Mesenteric fat pad (tissue), 1 donor: ENCODE measurements at places on chromosomes 7 and 10. TPM values are rescaled to one million over a fixed set of nuclear protein-coding genes. Genes with fewer than 3 reads are reported as not detected.

DNA sequence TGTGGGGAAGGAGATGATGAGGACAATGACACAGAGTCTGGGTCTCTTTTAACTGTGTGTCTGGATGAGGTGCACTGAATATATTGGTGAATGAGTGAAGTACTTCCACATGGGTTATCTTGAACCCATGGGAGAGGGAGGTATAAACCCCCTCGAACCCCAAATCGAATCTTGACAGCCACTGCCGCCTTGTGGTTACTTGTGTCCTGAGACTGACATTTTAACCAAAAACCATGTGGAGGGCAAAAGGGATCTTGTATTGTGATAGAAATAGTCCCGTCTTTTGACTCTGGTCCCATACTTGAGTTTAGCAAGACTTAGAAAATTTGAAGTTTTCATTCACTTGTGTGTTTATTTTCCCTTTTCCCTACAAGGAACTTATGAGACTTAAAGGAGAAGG lies 283.3 kb downstream of the PHTF2 start:
- DNase-seq, result no peak

The KLF14 gene
- total RNA-seq, result 2.9 TPM

DNA sequence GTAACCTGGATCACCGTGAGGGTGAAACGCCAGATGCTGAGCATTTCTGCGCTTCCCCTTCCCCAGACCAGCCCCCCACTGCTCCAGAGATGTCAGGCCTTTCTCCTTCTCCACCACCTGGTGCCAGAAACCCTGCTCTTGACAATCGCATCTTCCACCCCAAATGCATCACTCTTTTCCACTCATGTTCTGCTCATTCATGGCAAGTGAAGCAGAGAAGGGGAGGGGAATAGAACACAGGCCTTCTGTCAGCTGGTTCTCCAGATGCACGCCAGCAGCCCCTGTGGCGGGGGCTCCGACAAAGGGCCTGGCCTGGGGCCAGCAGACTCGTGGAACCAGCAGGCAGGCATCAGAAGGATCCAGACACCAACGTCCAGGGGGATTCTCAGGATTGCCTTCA lies 68.5 kb upstream of the SVIL start:
- no peak for DNase-seq

DNA sequence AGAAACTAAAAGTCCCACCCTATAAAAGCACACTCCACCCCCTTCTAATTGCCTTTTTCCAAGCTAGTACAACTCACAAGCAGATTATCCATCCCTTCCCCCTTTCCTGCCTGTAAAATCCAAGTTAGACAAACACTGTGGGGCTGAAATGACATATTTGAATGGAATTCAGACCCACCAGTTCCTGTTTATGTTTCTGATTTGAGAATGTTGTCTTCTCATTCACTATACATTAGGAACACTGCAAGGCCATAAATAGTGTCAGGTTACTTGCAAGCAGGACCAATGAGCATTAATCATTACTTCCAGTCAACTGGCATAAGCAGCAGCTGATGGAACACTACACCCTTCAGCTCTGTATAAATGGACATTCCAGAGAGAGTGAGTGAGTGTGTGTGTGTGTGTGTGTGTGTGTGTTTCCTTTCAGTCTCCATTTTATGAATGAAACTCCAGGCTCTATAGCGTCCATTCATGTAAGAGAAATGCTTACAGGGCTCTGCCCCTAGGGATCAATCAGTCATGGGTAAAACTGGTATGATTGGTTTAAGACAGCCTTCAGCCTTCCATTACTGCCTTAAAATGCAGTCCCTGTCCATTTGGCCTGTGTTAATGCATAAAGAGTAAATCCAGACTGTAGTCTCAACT lies 69.3 kb downstream of the ETV1 start:
- no peak for DNase-seq

GRCh38 chr7:141184532-141185190 lies 110.8 kb downstream of the TMEM178B start:
- DNase-seq, result no peak

- DNase-seq, result no peak
Observed at GRCh38 chr10:43404704-43405084, 4.3 kb downstream of the HNRNPF start.

DNA sequence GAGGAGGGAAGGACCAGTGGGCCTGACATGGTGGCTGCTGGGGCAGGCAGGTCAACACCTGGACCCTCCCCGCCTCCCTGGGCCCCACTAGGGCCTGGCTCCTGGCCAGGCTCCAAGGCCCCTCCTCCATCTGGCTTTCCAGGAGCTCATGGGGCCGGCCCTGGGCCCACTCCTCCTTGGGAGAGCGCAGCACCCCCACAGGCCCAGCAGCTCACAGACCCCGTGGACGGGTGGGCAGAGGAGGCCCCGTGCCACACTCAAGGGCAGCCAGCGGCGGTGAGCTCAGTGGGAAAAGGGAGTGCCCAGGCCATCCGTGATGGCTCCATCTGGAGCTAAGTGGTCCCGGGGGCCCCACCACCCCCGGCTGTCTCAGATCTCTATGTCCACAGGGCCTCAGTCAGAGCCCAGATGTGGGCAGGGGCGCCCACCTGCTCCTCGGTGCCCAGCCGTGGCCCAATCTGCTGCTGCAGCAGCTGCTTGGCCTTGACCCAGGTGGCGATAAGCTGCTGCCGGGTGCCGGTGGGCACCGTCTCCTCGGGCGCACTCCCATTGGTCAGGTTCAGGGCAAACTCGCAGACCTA lies 32.8 kb downstream of the CFAP46 start:
- no peak for DNase-seq

DNA sequence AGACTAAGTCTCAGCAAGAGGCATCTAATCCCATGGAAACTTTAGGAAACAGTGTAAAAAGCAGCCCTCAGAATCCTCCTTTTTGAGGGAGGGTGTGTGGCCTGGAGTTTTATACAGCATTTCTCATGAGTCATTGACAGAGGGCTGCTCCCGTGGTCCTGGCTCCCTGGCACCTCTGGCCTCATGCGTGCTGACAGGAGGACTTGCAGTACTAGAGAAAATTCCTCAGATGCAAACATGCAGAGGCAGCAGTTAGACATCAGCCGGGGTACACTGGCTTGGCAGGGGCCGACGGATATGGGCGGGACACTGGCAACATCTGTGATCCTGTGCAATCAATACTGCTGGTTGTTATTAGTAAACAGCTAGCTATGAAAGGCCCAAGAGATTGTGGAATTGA lies 925.1 kb upstream of the CELF2 start:
- DNase-seq, result no peak

The GIMAP8 gene
- total RNA-seq, result 22.0 TPM

DNA sequence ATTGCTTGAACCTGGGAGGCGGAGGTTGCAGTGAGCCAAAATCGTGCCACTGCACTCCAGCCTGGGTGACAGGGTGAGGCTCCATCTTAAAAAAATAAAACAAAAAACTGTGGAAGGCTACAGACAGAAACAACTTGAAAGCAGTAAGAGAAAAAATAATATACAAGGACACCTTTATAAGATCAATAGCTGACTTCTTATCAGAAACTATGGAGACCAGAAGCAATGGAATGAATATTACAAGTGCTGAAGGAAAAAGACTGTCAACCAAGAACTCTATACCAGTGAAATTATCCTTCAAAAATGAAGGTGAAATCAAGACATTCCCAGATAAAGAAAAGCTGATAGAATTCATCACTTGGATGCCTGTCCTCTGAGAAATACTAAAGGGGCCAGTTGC lies 49.0 kb downstream of the RBAK start:
- no peak for DNase-seq

DNA sequence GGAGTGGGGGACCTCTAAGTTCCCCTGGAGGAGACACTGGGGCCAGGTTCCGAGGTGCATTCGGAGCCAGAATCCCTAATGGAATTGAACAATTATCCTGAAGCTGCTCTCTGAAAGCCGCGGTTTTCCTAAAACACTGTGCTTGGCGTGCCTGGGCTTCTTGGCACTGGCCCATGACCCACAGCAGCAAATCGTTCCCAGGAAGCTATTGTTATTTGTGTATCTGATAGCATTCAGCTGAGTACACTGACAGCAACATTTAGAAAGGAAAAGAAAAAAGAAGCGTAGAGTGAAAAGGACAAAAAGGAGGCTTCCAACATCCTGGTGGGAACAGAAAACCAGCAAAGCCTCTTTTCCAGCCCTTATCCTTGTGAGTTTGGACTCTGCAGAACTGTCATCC lies 339.8 kb downstream of the FRMD4A start:
- no peak for DNase-seq

DNA sequence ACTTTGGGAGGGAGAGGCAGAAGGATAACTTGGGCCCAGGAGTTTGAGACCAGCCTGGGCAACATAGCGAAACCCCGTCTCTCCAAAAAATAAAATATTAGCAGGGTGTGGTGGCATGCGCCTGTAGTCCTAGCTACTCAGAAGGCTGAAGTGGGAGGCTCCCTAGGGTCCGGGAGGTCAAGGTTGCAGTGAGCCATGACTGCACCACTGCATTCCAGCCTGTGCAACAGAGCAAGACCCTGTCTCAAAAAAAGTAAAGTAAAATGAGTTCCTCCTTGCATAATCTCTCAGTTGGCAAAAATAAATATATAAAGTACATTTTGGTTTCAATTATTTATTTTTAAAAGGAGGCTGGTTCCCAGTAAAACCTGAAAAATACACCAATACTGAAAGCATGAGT lies 11.8 kb downstream of the NANOS1 start:
- no peak for DNase-seq
